ENCODE measurements at places on chromosomes 5 and 9.

DNA sequence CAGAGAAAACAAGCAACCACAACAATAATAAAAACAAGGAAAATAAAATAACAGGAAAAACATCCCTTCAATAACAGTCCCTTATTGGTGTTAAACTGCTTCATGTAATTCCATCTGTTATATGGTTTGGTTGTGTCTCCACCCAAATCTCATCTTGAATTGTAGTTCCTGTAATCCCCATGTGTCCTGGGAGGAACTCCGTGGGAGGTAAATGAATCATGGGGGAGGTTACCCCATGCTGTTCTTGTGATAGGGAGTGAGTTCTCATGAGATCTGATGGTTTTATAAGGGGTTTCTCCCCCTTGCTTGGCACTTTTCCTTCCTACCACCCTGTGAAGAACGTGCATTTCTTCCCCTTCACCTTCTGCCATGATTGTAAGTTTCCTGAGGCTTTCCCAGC, 369.8 kb downstream of the TMEM232 start:
- no peak for DNase-seq

DNA sequence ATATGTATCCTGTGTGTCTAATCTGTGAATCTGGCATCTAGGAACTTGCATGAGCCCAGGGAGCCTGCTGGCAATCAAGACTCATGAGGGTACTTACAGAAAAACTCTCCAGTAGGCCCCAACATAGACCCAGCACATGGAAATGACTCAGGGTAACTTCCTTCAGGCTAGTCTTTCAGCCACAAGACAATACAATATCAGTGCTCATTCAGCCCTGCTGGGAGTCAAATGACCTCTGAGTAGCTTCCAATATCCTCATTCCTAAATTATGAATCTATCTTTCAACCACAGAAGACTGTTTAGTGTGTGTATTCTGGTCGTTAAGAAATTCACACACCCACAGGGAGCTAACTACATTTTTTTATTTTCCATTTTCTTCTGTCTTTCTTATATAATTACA, 1273.0 kb downstream of the EFNA5 start:
- no peak for DNase-seq

- no peak for DNase-seq
Observed at GRCh38 chr9:93089481-93089991, 6.5 kb upstream of the CARD19 start.

DNA sequence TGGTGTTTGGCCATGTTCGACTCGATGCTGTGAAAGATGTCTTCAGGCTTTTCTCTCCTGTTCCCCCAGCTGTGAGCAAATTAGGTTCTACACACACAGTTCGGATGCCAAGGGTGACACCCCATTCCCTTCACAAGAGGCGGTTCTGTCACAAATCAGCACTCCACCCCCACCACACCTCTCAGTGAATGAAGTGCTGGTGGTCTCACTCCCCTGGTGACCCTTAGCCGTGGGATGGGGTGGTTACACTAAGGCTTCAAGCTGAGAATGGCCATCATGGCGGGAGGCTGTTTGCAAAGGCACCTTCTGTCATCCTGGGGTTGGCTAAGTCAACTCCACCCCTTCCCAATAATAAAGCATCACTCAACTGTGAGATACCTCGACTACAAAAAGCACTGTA, 26.4 kb downstream of the AMBP start:
- DNase-seq: no peak

GRCh38 chr5:149632311-149633251, 51.3 kb downstream of the ARHGEF37 start:
- DNase-seq: peak; percentile 76

- DNase-seq: no peak
Observed at GRCh38 chr9:93100276-93100636, 4.2 kb downstream of the CARD19 start.

- DNase-seq: no peak
Observed at GRCh38 chr9:23825700-23826099, 340 bp downstream of the ELAVL2 start.

DNA sequence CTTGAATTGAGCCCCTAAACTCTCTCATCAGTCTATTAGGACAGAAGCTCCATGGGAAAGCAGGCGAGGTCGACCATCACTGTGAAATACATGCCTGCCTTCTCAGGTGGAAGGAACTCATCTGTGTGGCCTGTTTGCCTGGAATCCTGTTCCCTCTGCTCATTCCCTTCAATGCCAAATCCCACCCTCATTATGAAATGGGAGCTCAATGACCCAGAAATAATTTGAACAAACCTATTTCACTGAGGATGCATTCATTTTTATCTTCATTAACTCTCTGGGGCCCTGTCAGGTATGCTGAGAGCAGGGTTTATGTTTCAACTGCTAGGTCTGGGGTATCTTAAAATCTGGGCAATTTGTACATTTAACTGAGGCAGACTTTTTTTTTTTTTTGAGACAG, 142.2 kb downstream of the MED27 start:
- DNase-seq: no peak

- no peak for DNase-seq
Observed at GRCh38 chr5:54285686-54286085, 24.7 kb downstream of the ARL15 start.

- DNase-seq: no peak
Observed at GRCh38 chr5:87188391-87188790, 79.3 kb upstream of the RASA1 start.

- no peak for DNase-seq
Observed at GRCh38 chr5:112574536-112574935, 155.5 kb upstream of the EPB41L4A start.

DNA sequence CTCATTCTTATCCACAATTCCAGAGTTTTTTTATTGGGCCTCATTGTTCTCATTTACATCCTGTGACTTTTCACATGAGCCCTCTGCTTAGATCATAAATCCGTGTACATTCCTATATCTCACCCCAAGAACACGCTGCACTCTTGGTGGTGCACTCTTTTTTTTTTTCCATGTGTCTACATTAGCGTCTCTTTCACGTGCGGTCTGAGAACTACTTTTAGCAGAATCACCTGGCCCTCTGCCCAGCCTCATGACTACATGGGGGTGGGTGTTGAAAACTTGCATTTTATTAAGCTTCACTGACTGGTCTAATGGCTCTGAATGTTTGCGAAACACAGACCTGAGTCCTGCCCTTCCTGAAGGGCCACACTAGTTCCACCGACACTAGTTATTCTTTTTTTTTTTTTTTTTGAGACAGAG, 18.6 kb downstream of the C9orf57 start:
- no peak for DNase-seq

- no peak for DNase-seq
Observed at GRCh38 chr9:107007402-107007801, 144.4 kb downstream of the ZNF462 start.

DNA sequence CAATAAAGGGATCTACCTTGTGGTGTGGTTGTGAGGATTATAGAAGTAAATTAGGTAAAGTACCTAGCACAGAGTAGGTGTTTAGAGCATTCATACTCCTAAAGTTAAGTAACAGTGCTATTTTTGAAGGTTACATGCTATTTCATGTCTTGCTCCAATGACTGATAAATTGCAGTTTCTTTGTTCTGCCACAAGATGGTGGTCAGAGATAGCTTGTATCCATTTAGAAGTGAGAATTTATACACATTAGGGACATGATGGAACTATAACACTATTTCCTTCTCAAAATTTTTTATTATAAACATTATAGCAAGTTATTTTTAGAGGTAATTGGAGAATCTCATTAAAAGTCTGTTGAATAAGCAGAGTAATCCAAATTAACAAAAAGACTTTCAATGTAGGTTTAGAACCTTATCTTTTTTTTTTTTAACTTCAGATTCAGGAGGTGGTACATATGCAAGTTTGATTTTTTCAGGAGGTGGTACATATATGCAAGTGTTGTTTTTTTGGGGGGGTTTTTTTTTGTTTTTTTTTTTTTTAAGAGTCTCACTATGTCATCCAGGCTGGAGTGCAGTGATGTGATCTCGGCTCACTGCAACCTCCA, 17.1 kb downstream of the MTREX start:
- DNase-seq: peak; percentile 65

DNA sequence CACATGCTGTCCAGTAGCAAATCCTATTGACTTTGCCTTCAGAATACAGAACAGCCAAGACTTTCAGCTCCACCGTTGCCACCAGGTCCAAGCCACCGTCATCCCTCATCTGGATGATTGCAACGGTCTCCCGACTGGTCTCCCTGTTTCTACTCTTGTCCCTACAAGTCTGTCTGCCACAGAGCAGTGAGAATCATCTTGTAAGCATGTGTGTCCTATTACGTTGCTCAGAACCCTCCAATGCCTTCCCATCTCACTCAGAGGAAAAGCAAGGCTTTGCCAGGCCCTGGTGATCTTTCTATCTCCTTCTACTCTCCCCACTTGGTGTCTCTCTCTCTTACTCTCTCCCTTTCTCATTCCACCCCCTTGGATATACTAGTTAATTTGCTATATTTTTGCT, 76.7 kb upstream of the GDNF start:
- DNase-seq: no peak

GRCh38 chr9:126696401-126697145, 82.8 kb downstream of the LMX1B start:
- DNase-seq: no peak

DNA sequence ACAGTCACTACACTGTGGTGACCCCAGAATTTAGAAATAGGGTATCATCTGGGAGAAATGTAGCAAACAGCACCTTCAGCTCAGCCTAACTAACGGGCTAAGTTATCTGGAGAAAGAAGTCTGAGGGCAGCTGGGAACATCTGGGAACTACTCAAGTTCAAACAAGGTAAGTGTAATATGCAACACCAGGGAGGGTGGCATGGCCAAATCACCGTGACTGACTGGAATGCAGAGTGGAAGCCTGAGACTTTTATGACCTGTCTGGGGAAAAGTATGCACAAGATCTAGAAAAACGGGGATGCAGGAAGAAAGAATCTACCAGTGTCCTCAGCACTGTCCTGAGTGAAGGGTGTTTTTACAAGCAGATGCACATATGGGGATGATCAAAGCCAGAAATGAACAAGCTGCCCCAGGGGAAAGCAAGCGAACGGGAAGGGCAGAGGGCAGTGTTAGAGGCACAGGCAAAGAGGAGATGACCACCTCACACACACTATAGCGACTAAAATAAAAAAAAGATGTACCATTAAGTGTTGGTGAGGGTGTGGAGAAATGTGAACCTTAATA, 59.9 kb downstream of the SERINC5 start:
- DNase-seq: no peak

DNA sequence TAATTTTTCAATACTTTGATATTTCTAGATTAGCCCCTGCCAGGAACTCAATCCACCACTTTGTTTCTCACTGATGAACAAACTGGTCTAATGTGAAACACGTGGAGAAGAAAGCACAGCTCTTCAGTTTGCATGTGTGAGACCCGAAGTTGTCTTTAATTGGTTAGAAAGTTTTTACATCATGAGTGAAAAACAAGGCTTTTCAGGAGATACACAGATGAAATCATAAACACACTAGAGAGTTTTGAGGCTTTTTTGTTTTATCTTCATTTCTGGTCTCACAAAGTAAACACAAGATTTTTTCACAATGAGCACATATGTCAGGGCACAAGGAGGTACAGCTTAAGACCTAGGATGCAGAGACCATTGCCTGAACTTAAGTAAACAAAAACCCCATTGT, 84.5 kb upstream of the MOCS2 start:
- DNase-seq: no peak

DNA sequence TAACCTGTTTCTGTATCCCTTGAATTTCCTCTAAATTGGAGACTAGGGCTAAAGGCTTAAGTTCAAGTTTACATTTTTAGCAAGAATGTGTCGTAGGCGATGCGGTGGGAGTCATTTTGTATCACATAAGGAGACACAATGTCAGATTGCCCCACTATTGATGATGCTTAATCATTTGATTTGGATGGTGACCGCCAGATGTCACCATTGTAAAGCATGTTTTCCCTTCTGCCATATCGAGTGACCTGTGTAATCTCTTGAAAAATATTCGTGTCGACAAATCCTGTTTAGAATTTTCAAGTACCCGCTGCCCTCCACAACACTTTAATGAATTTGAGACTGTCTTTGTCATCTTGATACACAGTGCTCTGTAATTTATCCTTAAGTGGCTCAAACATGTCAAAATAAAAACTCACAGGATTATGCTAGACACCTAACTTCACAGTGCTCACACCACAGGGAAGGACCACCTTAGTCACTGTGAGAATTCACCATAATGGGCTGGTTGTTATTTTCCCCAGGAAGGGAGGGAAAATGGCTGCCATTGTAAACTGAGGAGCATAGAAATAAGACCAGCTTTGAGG, 34.5 kb upstream of the SLC46A2 start:
- peak; percentile 40 for DNase-seq

DNA sequence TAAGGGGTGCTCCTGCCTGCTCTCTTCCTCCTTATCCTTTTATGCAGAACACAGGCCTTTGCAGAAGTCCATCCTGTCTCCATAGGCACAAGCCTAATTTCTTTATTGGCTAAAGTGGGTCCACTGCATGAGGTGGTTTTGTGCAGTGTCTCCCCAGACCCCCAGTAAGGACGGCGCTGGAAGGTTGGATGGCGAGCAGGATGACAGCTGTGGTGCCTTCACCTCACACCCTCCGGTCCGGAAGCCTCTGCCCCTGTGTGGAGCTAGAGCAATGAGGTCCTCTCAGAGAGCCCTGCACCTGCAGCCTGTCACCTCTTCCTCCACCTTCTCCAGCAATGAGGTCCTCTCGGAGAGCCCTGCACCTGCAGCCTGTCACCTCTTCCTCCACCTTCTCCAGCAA, 393.7 kb upstream of the IRX1 start:
- DNase-seq: no peak

Measured in erythroblast (primary cell).